ENCODE measurements at places on chromosomes 16 and 17. TPM values are rescaled to one million over a fixed set of nuclear protein-coding genes. Genes with fewer than 3 reads are reported as not detected.

The PHKG2 gene
- 39.2 TPM for polyA plus RNA-seq

The CIBAR2 gene
- 0.24 TPM for polyA plus RNA-seq

The C1QTNF8 gene
- not detected for polyA plus RNA-seq

The MMP28 gene
- polyA plus RNA-seq = 2.1 TPM

The TAC4 gene
- 0.37 TPM for polyA plus RNA-seq

DNA sequence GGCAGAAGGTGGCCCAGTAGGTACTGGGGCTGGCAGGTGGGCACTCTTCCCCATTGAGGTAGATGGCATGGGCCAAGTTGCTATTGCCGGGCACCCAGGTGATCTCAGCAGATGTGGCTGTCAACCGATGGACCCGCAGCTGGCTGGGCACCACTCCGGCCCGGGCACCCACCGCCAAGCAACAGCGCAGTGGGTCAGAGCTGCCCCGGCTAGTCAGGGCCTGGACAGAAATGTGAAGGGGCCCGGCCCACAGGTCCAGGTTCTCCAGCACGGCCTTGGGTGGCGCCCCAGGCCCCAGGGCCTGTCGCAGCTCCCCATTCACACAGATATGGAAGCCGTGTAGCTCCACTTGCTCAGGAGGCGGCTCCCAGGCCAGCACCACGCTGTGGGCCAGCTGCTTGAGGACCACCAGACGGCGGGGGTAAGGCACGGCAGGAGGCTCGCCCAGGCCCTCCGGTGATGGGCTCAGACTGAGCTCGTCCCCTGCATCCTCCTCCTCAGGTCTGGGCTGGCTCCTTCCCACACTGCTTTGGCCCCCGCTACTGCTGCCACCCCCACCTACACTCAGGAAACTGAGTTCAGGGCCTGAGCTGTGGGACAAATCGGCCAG lies 16.5 kb downstream of the TSPOAP1 start:
- no peak for DNase-seq

GRCh38 chr16:14324581-14324980 lies 253.5 kb downstream of the MRTFB start:
- no peak for DNase-seq

- no peak for DNase-seq
These were observed 56.8 kb upstream of the ZNF423 start for GRCh38 chr16:49912721-49913120.

DNA sequence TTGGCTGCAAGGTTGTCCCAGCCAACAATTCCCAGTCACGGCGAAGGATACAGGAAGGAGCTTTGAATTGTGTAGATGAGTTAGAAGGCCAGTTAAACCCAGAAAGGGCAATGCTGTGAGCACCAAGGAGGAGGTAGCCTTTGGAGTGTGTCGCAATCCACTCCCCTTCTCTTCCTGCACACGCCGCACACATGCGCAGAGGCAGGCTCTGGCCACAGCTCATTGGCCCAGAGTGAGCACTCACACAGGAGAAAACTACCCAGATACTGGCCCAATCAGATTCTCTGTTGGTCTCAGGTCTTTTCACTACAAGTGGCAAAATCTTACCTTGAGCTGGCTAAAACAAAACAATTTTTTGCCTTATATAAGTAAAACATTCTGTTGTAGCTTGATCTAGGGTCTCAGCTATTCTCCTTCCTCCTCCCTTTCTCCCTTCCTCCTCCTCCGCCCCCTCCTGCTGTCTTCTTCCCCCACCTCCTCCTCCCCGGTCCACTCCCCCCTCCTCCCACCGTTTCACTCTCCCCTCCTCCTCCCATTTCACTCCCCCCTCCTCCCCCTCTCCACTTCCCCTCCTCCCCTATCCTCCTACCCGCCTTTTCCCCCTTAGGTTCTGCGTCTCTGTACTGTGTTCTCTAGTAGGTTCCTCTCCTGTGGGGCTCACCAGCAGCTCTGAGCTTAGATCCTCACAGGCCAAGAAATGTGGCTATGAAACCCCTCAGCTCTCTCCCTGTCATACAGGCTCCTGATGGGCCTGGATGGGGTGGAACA lies 344.9 kb downstream of the CPPED1 start:
- DNase-seq = no peak

DNA sequence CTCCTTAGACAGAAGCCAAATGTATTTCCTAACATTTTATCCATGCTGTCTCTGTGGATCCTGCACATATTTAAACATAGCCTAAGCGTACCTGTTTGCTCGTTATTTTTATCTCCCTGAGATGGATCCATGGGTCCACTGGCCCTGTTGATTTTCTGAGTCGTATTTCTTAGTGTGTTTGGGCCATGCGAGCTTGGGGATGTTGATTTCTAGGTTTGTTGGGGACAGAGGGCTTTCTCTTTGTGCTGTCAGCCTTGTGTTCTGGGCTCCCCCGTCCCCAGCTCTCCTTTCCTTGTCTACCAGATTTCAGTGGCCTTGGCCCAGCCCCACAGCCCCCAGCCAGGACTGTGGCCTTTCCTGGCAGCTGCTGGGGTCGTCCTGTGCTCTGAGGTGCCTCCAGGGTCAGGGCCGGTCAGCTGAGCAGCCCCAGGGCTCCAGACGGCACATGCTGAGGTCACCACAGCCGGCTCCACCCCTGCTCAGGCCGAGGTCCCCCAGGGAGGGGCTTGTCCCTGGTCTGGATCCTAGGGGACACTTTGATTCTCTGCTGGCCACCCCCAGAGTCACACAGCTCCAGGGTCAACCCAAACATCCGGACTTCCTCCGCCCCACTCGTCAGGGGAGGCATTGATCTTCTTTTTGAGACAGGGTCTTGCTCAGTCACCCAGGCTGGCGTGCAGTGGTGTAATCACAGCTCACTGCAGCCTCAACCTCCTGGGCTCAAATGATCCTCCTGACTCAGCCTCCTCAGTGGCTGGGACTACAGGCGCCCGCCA lies 4.4 kb downstream of the SSTR5 start:
- DNase-seq = no peak

- DNase-seq = no peak
These were observed 528 bp downstream of the TERB1 start for GRCh38 chr16:66800856-66801255.

DNA sequence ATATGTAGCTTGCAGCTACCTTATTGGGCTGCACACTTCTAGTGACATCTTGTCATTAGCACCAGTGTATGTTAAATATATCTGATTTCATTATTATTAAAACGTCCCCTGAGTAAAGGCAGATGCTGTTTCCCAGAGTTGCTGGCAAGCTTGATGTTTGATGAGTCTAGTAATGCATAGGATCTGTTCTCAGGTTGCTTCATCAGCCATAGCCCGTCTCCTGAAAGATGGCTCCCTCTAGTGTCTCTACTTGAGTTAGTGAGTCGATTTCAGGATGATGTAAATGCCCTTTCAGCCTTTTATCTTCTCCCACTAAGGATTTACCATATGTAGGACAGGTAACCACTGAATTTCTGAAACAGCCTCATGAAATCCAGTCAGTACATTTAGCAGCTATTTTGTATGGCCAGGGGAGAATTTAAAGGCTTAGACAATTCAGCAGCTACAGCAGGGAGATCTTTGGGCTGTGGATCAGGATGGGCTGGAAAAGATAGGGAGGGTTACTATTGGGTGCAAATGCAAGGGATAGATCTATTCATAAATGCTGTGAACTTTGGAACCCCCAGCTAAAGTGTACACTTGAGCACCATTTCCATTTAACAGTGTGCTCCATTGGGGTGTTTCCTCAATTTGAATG lies 376.3 kb downstream of the CNTNAP4 start:
- DNase-seq = peak; percentile 38

GRCh38 chr16:86681031-86681756 lies 102.8 kb downstream of the FOXL1 start:
- no peak for DNase-seq

DNA sequence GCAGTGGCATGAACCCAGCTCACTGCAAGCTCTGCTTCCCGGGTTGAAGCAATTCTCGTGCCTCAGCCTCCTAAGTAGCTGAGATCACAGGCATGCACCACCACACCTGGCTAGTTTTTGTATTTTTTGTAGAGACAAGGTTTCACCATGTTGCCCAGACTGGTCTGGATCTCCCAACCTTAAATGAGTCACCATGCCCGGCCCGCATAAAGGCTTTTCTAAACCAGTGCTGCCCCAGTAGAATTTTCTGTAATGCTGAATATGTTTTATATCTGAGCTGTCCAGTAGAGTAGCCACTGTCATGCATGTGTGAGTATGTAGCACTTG lies 36.9 kb upstream of the WSB1 start:
- DNase-seq = no peak

GRCh38 chr16:7624871-7625766 lies 292.5 kb downstream of the RBFOX1 start:
- DNase-seq = no peak

- DNase-seq = no peak
These were observed 28.1 kb upstream of the PECAM1 start for GRCh38 chr17:64418506-64419339.

DNA sequence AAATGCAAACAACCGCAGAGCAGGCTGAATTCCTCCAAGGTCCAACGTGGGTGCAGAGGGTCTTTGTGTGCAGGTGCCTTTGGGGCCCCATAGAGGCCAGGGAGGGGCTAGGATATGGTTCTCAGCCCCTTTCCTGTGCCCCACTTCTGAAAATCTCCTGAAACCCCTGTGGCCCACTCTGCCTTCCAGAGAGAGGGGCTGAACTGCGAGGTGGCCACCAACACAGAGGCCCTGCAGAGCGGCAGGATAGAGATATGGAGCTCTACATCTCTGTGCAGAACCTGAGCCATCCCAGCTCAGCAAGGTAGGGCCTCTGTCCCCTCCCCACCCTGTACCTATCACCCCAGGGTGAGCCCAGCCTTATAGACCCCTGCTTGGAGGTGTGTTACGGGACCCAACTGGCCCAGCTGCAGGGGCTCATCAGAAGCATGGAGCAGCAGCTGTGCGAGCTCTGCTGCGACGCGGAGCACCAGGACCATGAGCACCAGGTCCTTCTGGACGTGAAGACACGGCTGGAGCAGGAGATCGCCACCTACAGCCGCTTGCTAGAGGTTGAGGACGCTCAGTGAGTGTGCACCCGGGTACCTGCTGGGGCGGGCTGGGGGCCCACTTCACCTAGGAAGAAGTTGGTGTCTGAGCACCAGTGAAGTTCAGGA lies 5.5 kb downstream of the USP6 start:
- DNase-seq = no peak

DNA sequence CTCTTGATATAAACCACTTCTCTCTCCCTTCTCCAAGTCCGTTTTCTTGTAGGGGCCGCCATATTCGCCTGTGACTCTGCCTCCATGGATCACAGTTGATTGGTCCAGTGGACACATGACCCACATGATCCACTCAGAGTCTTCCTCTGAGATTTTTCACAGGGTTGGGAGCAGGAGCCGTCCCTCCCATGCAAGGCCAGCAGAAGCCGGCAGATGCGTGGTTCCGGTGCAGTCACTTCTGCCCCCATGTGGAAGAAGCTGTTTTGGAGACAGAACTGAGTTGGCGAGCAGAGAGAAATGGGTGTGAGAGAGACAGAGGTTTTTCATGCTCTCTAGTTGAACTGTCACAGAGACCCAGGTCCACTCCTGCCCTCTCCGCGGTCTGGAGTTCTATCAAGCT lies 83.3 kb downstream of the C16orf95 start:
- DNase-seq = no peak

GRCh38 chr17:65277576-65277975 lies 140.4 kb downstream of the RGS9 start:
- DNase-seq = no peak

GRCh38 chr16:82660966-82661365 lies 34.2 kb downstream of the CDH13 start:
- DNase-seq = no peak

- DNase-seq = peak; percentile 46
These were observed at the start of gene TELO2 for GRCh38 chr16:1492923-1493745. TSS of gene TELO2 (plus strand) at chr16:1493360. CDS start at chr16:1494282, 922 bp downstream.

All from renal cortex interstitium (tissue), 15 donors.